Fibroblast of skin of left quadriceps (primary cell): ENCODE measurements at places on chromosomes 5 and 9.

GRCh38 chr5:172453986-172454357 is 353 bp downstream of the SH3PXD2B start:
- DNase-seq = no peak

- no peak for DNase-seq
These were observed 14.1 kb upstream of the IRX4 start for GRCh38 chr5:1896602-1897376.

GRCh38 chr5:179827680-179828079 is 7.0 kb downstream of the SQSTM1 start:
- no peak for DNase-seq

- DNase-seq = no peak
These were observed 392.5 kb upstream of the GRAMD2B start for GRCh38 chr5:126030698-126031097.

- no peak for DNase-seq
These were observed 47.0 kb downstream of the SAXO1 start for GRCh38 chr9:18985996-18986395.

DNA sequence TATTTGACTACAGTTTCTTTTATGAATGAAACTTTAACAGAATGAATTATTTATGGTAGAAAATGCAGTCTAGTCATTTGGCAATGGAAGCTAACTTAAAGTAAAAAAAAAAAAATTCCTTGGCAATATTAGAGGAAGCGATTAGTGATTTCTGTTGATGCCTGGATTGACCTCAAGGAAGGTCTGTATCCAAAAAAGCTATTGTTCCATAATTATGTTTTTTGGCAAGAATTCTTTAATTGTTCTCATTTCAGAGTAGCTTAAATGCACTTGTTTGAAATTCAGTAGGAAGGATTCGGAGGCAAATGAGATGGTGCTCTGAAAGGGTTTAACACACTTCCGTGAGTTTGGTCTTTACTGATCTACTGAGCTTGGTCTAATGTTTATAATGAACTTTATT is 61.8 kb downstream of the ITGA1 start:
- DNase-seq = no peak

DNA sequence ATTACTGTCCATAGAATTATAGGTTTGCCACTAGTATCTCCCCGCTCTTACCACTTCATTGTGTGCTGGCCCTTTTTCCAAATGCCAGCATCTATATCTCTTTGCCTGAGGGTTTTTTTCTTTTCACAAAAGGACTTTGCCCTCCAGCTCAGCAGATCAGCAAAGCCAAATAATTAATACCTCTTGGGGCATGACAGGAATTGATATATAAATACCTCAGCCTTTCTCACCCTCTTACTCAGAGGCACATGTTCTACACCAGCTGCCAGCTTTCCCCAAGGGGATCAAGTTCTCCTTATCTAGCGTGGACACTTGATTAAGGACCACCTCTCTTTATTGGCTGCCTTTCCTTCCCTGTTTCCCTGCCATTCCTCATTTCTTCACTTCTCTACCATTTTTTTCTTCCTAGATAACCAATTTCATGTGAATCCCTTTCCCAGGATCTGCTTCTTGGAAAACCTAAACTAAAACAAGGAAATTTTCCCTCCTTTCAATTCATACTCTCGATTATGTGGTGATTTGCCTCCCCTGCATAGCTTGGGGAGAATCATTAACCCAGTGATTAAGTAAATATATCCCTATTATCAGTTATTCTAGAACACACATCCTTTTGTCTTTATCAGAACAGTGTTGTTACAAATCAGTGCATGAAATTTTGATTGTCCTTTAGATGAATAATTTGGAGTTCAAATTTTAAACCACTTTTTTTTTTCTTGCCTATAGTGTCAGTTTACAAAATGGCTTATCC is 6.9 kb upstream of the NUDT12 start:
- DNase-seq = no peak

DNA sequence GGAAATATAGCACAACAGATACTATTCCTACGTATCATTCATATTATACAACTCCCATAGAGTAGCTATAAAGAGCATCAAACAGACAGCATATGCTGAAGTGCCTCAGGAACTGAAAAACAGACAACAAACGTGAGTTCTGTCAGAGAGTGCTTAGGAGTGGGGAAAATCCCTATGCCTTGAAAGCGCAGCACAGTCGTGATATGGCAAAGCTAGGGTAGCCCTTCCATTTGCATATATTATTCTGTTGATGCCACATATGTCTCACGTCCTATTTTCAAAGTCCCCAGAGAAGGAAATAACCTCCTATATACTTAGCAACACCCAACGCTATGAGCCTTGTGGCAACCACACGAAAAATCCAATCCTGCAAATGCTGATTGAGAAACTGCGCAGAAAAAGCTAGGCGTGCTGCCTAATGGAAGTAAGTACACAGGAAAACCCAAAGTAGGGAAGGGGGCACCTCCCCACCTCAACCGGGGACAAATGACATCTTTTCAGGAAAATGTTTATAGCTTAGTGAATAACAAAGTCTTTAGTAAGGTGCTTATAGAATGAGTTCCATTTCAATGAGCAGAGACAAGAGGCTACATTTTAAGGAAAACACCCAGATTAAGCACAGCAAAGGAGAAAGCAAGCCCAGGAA is 105.1 kb downstream of the MED10 start:
- no peak for DNase-seq

DNA sequence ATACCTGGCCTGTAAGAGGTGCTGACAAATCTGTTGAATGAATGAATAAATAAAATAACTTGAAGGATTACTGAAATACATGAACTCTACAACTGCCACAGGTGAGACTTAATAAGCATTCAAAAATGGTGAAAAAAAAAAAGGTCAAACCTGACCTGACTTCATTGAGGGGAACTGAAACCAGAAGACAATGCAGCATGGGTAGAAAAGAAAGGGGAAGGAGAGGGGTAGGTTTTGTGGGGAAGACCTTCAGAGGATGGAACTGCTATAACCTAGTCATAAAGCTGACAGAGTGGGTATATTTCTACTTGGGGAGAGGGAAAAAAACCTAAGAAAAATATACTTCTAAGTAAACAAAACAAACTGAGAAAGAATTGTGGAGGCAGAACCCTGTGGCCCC is 56.6 kb downstream of the RASEF start:
- DNase-seq = no peak

GRCh38 chr5:155144956-155145355 is 131.4 kb downstream of the KIF4B start:
- no peak for DNase-seq

DNA sequence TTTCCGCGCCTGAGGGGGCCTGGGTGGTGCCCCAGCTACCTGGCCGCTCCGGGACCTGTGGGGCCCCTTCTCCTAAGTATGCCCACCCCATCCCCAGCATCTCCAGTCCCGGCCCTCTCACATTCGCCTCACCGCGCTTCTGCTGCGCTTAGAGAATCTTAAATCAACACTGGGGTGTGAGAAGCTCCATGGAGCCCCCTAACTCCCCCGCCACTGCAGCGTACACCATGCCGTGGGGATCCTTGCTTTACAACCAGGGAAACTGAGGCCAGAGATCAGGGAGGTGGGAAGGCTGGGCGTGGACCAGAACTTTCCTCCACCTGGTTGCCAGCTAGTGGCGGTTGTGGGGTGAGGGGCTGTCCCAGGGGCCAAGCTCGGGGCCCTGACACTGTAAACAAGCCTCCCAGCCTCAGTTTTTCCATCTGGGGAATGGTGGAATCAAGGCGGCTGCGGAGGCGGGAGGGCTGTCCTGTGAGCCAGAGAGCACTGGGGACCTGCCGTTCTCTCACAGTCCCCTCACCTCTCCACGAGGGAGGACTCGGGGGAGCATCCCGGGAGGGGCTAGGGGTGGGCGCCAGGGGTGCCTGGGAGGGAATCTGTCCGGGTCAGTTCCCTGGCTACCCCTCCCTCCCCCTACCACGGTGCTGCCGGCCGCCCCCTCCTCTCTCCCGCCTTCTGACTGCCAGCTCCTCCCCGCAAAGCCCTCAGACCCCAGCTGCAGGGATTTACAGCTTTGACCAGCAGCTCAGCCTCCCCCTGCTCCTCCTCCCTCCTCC is 161.2 kb downstream of the C9orf50 start:
- no peak for DNase-seq

GRCh38 chr9:94860678-94861588 is 134.4 kb downstream of the AOPEP start:
- no peak for DNase-seq

GRCh38 chr9:134376386-134377142 is 50.3 kb downstream of the RXRA start:
- DNase-seq = no peak

DNA sequence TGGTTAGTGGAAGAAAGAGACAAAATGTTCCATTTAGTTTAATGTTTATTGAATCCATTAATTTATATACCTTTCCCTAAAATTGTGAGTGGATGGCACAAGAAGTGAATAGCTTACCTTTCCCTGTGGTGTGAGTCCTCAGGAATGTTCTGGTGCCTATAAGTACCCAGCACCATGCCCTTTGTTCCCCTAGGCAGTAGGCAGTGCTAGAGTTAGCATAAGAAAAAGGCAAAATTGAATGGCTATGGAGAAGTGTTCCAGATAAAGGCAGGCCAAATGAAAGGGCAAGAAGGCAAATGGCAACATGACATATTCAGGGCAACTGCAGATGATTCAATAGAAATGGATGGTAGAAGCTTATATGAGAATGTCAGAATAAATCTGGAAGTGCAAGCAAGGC is 370.8 kb upstream of the PTGER4 start:
- DNase-seq = no peak

DNA sequence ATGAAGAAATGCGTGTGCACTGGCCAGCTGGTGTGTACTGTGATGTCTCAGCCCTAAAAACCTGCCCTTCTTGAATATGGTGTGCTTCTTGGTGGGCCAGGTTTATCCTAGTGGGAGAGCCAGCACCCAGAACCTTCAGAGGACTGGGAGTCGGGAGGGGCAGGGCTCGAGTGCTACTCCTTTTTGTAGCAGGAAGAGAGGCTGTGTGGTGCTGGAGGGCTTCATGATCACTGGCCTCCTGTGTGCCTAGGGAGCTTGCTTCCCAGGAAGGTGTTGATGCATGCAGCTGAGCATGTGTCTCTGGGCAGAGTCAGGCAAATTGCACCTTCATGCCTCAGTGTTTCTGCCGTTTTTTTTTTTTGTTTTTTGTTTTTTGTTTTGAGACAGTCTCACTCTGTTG is 20.0 kb downstream of the PHF2 start:
- DNase-seq = no peak

- no peak for DNase-seq
These were observed 24.0 kb downstream of the NME5 start for GRCh38 chr5:138115254-138115653.

DNA sequence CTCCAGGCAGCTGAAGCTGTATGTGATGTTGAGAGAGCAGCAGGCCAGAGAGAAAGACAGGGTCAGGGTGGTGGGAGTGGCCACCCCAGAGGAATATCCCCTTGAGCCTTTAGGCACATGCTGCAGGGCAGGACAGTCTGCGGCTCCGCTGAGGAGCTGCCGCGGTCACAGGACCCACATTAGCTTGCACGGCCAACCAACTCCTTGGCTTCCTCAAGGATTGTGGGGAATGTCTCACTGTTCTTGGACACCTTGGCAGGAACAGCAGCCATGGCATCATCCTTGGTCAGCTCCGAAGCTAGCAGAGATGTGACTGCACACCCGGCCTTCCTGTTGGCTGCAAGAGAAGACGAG is 27.8 kb downstream of the PCDHGC5 start:
- DNase-seq = no peak

GRCh38 chr5:88552426-88552825 is 283.8 kb upstream of the TMEM161B start:
- DNase-seq = no peak

DNA sequence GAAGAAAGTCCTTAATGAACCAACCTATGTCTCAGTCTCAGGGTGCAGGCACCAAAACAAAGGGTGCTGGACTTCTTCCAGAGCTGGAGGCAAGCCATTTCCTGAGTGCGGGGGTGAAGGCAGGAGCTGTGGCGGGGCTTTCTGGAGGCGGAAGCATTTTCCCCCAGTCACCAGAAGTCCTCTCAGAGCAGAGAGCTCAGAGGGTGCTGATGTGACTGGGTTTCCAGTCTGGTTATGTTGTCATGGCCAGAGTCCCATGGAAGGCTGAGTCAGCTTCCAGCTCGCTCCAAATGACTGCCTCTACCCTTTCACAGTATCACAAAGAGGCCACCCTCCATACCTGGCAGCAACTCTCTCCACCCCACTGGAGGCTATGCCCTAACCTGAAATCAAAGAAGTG is 86.0 kb downstream of the TRPC7 start:
- DNase-seq = no peak

DNA sequence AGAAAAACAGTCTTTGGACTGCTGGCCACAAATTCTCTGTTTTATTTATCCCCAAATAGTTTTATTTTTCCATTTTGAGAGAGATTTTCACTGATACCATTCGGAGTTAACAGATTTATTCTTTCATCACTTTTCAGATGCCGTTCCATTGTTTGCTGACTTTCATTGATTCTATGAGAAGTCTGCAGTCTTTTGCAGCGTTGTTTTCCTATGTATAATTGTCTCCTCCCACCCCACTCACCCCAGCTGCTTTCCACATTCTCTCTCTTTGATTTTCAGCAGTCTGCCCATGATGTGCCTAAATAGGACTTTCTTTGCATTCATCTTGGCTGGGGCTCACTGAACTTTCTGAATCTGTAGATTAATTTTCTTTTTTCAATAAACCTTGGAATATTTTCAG is 107.6 kb downstream of the C9orf50 start:
- DNase-seq = no peak

DNA sequence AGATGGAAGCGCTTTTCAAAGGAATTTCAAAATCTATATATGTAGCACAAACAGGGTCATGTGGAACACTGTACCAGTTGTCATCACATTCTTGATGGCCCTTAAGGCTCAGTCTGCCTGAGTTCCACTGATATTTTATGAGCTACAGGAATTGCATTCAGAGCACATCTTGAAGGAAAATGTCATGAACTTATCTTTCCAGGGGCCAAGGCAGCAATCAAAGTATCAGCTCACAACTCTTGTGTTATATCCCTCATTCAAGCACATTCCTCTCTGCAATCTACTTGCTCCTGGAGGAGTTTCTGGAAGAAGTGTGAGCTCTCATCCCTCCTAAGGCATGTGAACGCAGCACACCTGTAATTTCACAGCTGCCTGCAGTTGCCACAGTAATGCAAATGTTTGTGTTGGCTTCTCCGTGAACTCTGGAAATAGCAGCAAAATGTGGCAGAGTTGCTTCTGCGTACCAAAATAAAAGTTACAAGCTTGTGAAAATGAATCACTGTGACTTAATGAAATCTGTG is 89.7 kb upstream of the EQTN start:
- no peak for DNase-seq

DNA sequence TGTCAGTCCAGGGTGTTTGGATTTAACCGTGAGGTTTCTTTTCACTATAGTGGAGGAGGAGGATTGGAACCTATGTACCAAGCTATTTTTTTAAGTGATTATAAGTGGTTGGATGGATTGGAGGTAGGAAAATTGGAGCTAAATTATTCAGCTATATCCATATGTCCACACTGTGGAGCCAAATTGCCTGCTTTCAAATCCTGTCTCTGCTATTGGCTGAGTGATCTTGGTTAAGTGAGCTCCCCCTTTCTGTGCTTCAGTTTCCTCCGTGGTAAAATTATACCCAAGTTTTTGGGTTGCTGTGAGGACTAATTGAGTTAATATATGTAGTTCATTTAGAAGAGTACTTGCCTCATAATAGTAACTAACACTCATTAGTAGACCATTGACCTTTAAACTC is 2.5 kb downstream of the CENPP start:
- DNase-seq = peak; percentile 30
